ENCODE measurements at places on chromosomes 13 and 19. TPM values are rescaled to one million over a fixed set of nuclear protein-coding genes. Genes with fewer than 3 reads are reported as not detected.

DNA sequence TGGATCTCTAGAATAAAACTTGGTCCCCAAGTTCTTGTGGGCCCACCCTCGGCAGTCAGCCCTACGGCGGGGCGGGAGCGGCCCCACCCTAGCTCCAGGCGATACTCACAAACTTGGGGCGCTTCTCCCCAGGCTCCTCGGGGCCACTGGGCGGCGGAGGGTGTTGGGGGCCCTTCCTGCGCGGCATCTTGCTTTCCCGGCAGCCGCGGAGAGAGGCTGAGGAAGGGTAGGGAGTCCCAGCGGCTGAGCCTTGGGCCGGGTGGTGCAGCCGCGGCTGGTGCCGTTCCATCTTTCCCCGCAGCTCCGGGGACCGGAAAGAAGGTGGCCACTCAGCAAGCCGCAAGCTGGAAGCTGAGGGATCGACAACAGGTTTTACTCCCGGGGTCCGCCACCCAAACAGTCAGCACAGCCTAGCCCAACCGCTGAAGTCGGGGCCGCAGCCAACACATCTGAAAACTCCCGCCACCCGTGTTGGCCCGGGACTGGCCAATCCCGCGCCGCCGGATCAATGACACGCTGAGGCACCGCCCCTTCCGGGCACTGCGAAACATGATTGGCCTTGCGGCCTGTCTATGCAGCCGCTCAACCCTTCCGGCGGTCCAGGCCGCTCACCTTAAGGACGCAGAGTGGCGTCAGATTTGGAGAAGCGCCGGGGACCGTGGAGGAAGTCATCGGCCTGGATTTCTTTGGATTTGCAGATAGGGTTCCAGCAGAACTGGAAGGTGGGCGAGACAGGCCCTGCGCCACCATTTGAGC, at the start of gene DIAPH3:
Gene DIAPH3, minus strand, starts transcription at position 451 of the 756 bp plus-strand sequence. Its CDS starts 162 bp downstream, at position 289.
- peak; percentile 94 for DNase-seq

DNA sequence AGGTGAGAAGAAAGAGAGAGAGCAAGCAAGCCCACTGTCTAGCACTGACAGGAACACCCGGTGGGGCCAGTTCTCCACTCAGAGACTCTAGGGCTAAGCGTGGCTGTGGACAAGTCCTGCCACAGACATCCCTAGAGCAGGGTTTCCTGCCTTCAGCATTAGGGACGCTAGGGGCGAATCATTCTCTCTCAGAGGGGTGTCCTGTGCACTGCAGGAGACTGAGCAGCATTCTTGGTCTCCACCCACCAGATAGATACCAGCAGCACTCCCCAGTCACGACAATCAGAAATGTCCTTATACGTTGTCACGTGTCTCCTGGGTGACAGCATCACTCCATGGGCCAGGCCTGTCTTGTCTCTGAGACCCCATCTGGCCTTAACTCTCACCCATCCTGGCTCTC, 1.5 kb downstream of the OR10H1 start:
- DNase-seq, result no peak

The PCDH9 gene
- total RNA-seq, result 1.5 TPM

DNA sequence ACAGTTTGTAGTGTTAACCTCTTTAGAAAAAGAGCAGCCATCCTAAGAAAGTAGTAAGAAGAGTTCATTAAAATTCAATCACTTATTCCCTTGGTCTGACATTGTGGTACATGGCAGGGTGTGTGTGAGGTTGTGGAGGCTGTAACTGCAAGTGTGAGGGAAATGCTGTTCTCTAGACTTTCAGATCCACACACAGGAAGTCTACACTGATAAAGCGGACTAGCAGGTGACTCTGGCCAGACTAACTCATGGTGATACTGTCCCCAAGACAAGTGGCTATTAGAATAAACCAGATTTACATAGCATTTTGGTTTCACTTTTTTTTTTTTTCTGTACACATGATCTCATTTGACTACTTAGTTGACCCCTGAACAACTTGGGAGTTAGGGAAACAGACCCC, 10.0 kb downstream of the MTIF3 start:
- DNase-seq, result no peak

The GARIN5B gene
- total RNA-seq, result not detected

The TRPM4 gene
- total RNA-seq, result 12.2 TPM

- no peak for DNase-seq
These were observed 1492.7 kb upstream of the PCDH20 start for GRCh38 chr13:62908321-62908720.

The FAM216B gene
- total RNA-seq, result 1.1 TPM

All from ovary (tissue), 10 donors.